ENCODE measurements at places on chromosomes 6 and 20.

- no peak for DNase-seq
These were observed 16.8 kb downstream of the LINC00237 start for GRCh38 chr20:21089391-21089790.

DNA sequence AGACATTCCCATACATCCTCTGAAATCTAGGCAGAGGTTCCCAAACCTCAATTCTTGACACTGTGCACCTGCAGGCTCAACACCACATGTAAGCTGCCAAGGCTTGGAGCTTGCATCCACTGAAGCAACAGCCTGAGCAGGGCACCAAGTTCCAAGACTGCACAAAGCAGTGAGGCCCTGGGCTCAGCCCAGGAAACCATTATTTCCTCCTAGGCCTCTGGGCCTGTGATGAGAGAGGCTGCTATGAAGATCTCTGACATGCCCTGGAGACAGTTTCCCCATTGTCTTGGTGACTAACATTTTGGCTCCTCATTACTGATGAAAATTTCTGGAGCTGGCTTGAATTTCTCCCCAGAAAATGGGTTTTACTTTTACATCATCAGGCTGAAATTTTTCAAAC is 107.5 kb upstream of the SAMD5 start:
- no peak for DNase-seq

DNA sequence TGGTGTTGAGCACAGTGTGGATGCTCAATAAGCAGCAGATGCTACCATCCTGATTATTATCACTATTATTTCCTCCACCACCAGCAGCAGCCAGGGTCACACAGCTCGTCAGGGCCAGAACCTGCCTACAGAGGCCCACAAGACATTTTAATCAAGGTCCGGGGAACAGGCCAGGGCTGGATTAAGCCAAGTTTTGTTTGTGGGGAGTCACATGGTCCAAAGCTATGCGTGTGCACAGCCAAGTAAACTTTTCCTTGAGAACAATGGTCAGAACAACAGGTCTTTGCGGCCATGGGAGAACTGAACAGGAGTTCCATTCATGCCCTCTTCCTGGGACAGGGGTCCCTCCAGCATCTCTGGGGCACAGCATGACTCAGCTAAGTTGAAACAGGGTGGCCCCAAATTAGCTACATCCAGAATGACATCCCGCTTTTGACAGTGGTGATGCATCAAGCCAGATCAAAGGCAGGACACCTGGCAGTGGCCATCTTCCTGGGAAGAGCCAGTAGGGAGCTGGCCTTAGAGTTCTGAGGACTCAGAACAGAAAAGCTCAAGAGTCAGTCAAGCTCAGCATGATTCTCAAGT is 11.7 kb downstream of the SNTA1 start:
- DNase-seq: peak; percentile 36

GRCh38 chr6:7818257-7819214 is 92.1 kb downstream of the TXNDC5 start:
- DNase-seq: no peak

- DNase-seq: no peak
These were observed 177.1 kb upstream of the ARID1B start for GRCh38 chr6:156599978-156600590.

DNA sequence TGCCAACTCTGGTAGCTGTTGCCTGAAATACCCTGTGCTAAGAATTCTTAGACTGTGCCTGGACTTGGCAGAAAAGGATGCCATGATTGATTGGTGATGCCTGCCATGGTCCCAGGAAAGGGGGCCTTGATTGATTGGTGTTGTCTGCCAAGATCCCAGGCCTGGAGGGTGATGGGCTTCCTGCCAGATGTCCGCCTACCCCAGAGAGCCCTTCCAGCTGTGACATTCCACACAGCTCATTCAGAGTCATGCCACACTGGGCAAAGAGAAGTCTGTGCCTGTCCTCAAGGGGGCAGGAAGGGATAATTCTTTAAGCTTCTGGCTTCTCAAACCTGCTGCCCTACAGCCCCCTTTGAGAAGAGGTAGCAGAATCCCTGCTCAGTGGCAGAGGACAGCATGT is 24.6 kb downstream of the RIMS4 start:
- no peak for DNase-seq

- DNase-seq: no peak
These were observed 125.8 kb upstream of the SRSF6 start for GRCh38 chr20:43331906-43332305.

- DNase-seq: no peak
These were observed 152.0 kb upstream of the CST7 start for GRCh38 chr20:24797113-24797512.

- DNase-seq: no peak
These were observed 211.1 kb upstream of the FOXA2 start for GRCh38 chr20:22795433-22795832.

- DNase-seq: no peak
These were observed 2.7 kb upstream of the MICA start for GRCh38 chr6:31400467-31401289.

DNA sequence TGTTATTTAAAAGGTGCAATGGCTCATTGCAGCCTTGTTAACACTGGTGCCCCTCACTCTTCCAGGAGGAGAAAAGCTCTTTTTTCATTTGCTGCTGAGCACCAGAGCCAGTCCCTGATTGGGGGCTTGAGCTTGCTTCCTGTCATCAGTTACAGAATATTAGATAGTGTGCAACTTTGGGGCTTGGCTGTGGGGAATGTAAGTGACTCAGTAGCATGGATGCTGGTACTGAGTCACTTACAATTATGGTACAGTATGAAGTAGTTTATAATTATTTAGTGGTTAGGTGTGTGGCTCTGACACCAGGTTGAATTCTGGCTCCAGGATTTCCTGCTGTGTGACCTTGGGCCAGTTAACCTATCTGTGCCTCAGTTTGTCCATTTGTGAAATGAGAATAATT is 37.6 kb downstream of the ANKS1A start:
- DNase-seq: no peak

DNA sequence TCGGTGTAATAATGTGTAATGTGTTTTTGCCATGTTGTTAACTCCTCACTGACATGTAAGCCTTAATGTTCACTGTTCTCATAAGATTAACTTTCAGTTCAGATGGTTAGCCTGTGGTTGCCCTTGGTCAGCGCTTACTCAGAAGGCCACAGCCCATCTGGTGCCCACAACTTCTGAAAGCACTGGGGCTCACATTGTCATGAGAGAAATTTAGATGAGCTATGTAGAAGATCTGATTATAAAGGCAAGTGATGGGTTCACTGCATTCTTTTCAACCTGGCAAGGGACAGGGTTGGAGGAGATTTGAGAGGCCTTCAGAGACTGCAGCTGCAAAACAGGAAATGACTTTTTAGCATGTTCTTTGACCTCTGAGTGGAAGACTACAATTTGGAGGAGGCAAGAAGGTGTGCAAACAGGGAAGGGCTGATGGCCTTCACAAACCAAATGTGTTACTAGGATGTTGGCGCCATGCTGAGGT is 242.3 kb upstream of the SUPT3H start:
- no peak for DNase-seq

DNA sequence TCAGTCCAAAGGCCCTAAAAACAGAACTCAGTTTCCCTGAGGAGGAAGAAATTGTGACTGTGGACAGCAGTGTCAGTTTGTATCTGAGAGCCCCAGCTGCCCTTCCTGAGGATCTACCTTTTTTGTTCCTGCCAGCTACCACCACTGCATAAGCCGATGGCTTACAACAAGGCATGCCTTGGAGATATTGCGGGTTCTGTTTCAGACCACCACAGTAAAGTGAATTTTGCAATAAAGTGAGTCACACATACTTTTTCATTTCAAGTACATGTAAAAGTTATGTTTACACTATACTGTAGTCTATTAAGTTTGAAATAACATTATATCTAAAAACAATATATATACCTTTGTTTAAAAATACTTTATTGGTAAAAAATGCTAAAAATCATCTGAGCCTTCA is 9.6 kb upstream of the CST3 start:
- no peak for DNase-seq

DNA sequence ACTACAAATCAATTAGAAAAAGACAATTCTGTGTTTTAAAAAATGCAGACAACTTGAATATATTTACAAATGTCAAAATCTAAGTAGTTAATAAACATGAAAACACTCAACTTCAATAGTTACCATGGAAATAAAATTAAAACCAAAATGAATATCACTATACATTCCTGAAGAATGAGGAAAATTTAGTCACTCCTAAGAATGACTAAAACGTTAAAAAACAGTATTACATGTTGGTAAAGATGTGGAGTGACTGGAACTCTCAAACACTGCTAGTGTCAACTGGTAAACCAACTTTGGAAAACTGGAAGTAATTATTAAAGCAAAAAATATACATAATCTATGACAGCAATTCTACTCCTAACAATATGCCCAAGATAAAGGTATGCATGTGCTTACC is 36.3 kb downstream of the AHI1 start:
- no peak for DNase-seq

DNA sequence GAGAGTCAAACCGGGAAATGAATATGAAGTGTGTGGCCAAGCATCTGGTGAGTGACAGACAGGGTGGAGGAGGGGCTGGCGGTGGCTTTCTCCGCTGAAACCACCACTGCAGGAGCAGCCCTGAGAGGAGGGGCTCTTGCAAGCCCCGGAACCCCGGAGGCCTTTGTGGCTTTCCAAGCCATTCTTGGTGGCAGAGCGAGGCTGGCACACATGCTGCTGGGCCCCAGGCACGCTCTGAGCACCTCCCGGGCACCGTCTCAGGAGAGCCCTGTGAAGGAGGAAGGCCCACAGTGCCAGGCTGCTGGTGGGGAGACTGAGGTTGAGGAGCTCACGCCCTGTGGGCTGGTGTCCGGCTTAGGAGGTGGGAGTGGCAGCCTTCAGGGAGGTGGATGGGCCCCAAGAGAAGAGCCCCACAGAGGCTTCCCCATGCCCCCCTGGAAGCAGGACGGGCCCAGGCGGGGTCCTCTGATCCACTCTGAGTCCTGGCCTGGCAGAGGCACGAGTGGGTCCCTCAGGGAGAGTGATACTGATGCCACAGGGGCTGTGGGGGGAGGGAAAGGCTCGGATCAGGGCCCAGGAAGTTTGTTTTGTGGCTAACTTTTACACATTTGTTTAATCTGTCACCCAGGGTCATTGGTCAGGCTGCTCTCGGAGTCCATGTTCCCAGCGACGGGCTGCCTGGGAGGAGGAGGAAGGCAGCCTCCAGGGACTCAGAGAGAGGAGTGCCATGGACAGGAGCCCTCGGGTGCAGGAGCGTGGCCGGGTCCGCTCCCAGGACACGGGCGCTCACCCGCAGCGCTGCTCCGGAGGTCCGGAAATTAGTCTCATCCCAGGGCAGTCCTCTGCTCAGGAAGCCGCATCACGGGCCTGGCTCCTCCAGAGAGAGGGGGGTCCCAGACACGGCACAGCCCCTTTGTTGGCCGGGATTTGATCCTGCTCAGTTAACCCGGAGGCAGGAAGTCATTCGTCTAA is 170.7 kb downstream of the ERMARD start:
- no peak for DNase-seq

DNA sequence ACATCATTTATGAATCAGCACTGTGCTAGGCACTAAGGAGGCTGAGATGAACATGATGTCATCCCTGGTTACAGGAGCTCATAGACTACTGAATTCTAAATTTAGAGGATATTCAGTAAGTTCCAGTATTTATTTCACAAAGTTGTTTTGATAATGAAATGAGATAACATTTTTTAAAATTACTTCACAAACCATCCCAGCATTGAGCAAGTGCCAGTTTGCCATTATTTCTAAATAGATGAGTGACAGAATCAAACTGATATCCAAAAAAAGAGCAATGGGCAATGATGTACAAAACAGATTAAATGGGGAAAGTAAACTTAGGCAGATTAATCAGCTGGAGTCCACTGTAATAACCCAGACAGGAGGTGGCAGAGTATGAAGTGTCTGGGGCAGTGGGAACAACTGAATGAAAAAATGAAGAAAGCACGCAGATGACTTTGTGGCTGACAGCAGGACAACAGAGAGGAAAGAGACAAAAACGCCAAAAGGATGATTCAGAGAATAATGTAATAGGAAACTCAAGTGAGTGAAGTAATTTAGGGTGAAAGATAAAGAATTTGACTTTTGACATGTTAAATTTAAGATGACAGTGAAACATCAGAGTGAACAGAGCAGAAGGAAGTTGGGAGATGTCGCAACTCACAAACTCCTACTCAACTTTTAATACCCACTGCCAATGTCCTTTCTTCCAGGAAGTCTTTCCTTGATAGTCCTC is 70.2 kb downstream of the RCAN2 start:
- DNase-seq: no peak

DNA sequence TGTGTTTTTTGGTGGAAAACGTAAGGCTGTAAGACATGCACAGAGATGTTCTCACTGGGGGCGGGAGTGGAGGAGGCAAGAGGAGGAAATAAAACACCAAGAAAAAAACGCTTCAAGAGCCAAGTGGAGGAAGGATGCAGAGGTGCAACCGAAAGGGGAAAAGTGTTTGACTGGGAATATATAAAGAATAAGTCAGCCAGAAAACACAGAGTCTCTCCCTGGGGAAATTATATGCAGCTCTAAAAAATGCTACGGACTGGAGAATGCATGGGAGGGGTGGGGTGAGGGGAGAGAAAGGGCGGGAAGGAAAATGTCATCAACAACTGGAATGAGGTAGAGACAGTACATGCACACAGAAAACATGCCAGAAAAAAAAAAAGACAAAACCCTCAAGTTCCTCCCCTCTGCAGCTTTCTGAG is 133.5 kb downstream of the SCML4 start:
- DNase-seq: no peak

- no peak for DNase-seq
These were observed 4.8 kb upstream of the CD93 start for GRCh38 chr20:23090878-23091277.

GRCh38 chr6:158667360-158667981 is 17.6 kb downstream of the SYTL3 start:
- DNase-seq: no peak

GRCh38 chr6:42294759-42295158 is 77.1 kb upstream of the MRPS10 start:
- DNase-seq: no peak

- no peak for DNase-seq
These were observed 9.4 kb upstream of the PLAGL1 start for GRCh38 chr6:144017166-144018094.

DNA sequence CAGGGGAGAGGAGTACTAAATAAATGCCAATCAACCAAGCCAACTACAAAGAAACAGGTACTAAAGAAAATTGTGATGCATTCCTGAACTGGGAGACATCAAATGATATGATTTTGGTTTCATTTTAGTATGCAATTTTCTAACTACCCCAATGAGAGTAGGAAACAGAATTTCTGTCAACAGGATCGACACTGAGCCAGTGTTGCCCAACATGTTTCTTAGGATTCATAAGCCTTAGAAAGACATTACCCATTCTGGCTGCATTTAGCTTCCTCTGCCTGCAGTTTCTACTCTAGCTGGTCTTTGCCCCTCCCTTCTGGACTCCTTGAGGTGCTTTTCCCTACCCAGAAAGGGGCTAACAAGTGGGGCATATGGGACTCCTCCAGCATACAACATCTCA is 49.8 kb downstream of the KCTD20 start:
- no peak for DNase-seq

- DNase-seq: no peak
These were observed 72.8 kb upstream of the ECI2 start for GRCh38 chr6:4208158-4208557.

GRCh38 chr6:50836231-50836630 is 17.6 kb downstream of the TFAP2B start:
- DNase-seq: no peak

GRCh38 chr20:47654370-47654769 is 130.9 kb downstream of the SULF2 start:
- no peak for DNase-seq

GRCh38 chr6:140554421-140554820 is 1180.0 kb upstream of the CITED2 start:
- no peak for DNase-seq
